ENCODE measurements at places on chromosomes 16 and 17.

- DNase-seq, result peak; percentile 63
These were observed 1.4 kb upstream of the CEMP1 start for GRCh38 chr16:2532494-2533141.

DNA sequence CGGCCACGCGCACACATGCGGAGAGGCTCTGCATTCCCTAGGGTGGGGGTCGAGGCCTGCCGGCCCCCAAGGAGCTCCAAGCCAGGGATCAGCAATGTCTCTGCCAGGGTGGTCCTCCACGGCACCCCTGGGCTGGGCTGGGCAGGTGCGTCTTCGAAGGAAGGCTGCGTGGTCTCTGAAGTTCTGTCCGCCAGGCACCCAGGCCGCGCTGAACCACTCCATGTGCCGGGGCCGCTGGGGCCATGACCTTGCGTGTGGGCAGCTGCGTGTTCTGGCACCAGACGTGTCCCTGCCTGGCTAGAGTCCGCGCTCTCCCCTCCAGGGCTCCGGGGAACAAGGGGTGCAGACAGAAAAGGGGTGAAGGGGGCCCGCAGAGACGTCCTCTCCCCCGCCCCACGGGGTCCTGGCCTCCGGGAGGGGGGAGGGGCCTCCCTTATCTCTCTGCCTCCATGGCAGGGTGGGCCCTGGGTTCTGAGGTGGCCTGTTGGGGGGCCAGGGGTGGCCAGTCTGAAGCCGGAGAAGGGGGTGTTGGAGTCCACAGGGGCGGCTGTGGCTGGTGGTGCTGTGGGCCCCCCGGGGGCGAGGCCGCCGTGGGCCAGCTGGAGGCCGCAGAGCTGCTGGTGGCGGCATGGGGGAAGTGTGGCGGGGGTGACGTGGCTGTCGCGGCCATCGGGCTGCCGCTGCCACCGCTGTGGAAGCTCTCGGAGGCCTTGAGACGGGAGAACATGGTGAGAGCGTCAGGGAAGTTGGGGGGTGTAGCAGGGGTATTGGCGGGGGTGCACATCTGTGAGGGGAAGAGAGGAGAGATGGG lies 5.3 kb downstream of the UBALD1 start:
- no peak for DNase-seq

GRCh38 chr16:72311426-72311825 lies 139.5 kb upstream of the PMFBP1 start:
- no peak for DNase-seq

GRCh38 chr16:66304961-66305360 lies 61.5 kb upstream of the CDH5 start:
- DNase-seq, result no peak

Data from activated T-cell treated with anti-CD3 and anti-CD28 coated beads, Interleukin-2, amount 50 U/mL, for 1 hour (primary cell).